ENCODE measurements at places on chromosomes 4 and X.

DNA sequence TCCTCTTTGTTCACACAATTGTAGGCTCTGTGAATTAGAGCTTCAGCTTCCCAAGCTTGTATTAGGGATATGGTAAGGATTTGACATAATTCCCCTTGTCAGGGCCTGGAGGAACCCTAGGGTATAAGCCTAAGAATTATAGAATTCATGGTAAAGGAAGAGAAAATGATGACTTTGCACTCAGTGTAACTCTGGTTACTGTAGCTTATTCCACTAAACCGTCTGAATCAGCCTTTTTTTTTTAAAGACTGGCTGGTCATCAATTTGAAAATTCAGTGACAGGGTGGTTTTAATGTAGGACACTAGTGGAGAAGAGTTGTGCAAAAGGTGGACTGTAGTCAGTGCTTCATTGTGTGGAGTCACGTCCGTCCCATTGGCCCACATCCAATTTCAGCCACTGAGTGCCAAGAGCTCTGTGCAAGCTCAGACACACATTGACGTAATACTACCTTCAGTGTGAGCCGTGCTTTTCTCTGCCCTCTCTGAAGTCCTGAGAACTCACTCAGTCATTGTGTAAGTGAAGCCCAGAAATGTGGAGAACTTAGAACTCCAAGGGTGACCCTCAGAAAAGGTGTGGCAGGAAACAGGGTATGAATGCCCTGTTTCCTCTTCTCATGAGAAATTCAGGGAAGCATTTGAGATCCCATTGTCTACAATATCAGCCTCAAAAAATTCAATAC lies 449.8 kb downstream of the C4orf33 start:
- DNase-seq: no peak

GRCh38 chrX:55107911-55108310 lies 19.1 kb downstream of the PAGE2 start:
- no peak for DNase-seq

DNA sequence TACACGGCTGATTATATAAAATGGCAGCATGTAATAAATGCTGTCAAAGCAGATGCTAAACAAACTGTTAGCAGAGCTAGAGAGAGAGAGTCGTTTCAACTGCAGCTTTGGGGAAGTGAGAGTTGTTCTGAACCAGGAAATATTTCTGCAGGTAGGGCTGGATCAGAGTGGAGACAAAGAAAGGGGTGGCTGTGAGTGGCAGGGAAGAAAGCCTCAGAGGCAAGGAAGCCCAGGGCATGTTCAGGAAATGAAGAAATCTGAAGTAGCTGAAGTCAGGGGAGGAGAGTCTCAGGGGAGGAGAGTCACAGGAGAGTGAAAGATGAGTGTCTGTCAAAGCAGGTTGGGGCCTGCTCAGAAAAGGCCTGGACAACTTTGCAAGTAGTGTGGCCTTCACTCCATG lies 48.4 kb upstream of the RPS6KA3 start:
- DNase-seq: peak; percentile 3

GRCh38 chr4:84710548-84710947 lies 127.6 kb downstream of the CDS1 start:
- DNase-seq: no peak

DNA sequence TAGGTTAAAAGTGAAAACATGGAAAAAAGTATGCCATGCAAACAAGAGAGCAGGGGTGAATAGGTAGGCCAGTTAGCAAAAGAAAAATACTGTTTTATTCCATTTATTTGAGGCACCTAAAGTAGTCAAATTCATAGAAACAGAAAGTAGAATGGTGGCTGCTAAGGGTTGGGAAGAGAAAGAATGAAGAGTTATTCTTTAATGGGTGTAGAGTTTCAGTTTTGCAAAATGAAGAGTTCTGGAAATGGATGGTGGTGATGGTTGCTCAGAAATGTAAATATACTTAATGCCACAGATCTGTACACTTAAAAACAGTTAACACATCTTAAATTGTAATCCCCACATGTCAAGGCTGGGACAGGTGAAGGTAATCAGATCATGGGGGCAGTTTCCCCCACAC lies 29.7 kb downstream of the PARM1 start:
- no peak for DNase-seq

GRCh38 chrX:135295944-135296305 lies 13.4 kb upstream of the ETDC start:
- no peak for DNase-seq

- no peak for DNase-seq
These were observed 742 bp upstream of the TAF1 start for GRCh38 chrX:71365356-71365874.

DNA sequence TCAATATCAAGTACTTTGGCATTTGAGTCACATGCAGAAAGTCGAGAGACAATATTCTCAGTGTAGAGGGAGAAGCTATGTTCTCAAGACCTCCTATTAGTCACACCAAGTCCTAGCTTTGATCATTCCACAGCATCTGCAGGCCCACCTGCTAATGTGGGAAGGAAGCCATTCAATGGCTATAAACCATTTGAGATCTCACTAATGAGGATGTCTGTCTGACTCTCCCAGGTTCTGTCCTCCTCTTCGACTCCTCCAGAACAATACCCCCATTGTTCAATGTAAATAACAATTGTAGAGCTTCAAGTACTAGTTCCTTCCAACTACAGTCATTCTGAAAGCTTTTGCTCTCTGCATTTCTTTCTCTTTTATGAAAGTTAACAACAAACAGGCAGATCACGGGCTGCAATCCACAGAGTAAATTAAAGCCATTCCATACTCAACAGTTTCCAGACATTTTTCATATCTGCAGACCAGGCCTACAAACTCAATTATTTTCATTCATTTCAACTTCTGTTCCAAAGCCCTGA lies 140.2 kb upstream of the EDNRA start:
- no peak for DNase-seq

- no peak for DNase-seq
These were observed 4.5 kb downstream of the CD99L2 start for GRCh38 chrX:150893936-150894335.

DNA sequence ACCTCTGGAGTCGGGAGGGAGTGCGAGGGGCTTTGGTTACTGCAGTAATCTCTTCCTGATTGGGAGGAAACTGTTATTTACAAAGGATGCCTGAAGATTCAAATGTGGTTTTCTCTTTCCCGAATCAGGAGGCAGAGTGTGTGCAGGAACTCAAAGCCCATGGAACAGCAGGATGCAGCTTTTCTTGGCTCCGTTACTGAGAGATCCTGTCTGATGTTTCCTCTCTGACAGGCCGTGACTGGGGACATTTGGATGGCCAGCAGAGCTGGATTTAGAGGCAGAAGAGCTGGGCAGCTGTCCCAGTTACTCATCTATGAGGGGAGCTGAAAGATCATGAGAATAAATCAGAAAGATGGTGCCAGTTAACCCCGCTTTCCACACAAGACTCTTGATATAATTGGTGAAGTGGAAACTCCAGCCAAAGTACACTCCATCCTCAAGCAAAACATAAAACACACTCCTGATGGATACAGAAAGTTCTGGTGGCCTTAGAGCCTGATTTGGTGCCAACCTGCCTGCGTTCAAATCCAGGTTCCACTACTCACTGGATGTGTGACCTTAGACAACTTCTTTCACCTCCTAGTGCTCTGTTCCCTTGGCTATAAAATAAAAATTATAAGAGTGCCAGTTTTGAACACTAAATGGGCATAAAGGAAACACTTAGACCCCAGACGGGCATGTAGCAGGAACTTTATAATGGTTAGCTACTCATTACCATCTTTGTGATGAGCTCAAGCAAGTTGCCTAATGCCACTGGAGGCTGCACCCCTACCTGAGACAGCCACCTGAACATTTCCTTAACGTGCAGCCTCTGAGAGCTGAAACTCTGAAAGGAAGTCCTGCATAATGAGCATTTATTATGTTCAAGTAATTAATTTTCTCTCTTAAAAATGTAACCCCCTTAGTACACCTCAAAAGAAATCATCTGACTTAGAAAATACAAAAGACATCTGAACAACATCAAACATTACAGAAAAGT lies 349.0 kb upstream of the GATB start:
- no peak for DNase-seq

- no peak for DNase-seq
These were observed 144.6 kb upstream of the GPC4 start for GRCh38 chrX:133559909-133560308.

DNA sequence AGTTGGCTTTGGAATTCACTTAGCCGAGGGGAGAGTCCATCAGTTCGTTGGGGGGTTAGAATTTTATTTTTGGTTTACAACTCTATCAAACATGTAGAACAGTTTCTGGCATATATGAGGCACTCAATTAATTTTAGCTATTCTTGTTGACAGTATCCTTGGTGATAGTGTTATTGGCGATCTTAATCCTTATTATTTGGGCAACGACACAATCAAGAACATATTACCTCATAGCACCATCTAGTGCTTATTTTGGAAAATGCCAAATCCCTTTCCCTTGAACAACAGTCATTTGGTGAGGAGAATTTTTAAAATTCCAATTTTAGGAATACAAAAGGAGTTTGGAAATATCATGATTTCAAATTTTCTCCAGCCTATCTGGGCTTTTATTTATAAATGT lies 17.9 kb upstream of the PGRMC1 start:
- no peak for DNase-seq

DNA sequence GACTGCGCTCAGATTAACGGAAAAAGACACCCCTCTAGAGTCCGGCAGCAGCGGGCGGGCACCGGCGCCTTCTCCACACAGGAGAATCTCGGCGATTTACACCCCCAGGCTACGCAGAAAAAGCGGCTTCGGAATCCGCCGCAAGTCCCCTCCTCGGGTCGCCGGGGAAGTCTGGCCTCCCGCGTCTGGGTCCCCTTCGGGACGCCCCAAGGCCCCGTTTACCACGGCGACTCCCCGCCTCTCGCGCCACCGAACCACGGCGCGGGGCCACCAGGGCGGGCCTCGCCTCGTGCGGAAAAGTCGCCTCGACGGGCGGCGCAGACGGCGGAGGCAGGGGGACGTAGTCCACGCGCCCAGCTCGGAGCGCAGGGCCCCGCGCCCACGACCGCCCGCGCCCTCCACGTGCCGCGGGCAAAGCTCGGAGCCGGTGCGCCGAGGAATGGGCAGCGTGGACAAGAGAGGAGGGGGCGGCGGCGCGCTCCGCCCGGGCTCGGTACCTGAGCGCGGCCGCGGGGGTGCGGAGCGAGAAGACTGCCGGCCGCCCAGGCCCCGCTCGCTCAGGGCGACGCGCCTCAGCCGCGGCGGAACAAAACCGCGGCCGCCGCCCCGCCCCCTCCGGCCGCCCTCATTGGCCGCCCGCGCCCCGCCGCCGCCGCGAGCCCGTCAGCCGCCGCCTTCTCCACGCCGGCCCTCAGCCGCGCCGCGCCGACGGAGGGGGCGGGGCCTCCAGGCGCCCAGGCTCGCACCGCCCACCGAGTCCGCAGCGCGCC lies at the start of gene FAM53A:
Gene FAM53A (minus strand): TSS at position 578 of the 770 bp plus-strand sequence. CDS start 15,572 bp downstream, outside the sequence.
- DNase-seq: peak; percentile 70

DNA sequence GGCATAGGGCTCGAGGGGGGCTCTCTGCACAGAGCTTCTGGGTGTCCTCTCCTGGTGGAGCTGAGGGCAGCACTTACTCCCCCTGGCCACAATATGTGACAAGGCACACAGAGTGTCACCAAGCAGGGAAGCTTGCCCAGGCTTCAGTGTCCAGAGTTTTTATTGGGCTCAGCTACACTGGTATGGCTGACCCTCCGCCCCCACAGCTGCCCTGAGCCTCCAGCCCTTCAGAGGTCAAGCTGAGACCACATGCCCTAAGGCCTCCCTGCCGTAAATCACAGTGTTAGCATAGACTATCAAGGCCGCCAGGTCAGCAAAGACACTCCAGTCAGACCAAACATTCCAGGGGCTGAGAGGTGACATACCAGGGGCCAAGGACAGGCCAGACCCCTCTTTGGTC lies 59.0 kb downstream of the EVC start:
- DNase-seq: no peak

DNA sequence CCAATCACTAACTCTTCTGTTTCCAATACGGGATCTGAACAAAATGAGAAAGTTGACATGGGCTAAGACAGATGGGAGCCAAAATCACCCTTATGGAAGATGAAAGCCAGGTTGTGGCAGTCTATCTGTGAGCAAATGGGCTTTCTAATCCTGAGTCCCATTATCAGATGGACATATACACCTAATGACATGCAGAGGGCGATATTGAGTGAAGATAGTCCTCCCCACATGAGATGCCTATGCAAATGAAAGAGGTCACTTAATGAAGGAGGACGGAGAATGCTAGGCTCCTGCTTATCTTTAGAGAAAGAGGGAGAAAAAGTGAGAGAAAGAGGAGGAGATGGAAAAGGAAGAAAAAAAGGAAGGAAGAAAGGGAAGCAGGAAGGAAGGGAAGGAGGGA lies 547.5 kb downstream of the NLGN4X start:
- no peak for DNase-seq

- DNase-seq: no peak
These were observed 459.9 kb upstream of the BOD1L1 start for GRCh38 chr4:14087459-14087858.

GRCh38 chr4:25178838-25179261 lies 18.6 kb upstream of the SEPSECS start:
- DNase-seq: no peak

DNA sequence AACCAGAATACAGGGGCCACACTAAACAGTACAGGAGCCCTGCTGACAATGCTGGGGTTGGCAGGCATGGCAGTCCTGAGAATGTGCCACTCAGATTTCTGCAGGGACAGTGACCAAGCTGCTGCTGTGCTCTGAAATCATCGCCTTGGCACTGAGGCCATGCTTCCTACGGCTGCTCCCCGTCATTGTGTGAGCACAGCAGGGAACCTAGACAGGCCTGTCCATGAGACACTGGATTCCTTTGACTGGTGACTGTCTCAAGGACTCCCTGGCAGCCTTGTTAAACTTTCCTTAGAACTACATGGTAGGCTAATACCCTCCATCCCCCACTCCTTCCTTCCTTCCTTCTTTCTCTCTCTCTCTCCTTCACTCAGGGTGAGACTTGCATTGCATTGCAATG lies 111.4 kb downstream of the LUZP4 start:
- no peak for DNase-seq

- no peak for DNase-seq
These were observed 92.2 kb upstream of the SLIT2 start for GRCh38 chr4:20159516-20159915.

- DNase-seq: no peak
These were observed 65.0 kb downstream of the MAPK10 start for GRCh38 chr4:86294883-86295282.

GRCh38 chr4:5461477-5461876 lies 246.9 kb downstream of the EVC2 start:
- no peak for DNase-seq

GRCh38 chr4:40672528-40673522 lies 43.2 kb upstream of the RBM47 start:
- peak; percentile 96 for DNase-seq

- DNase-seq: peak; percentile 66
These were observed 111.1 kb downstream of the SH3RF1 start for GRCh38 chr4:169159624-169160171.

- peak; percentile 46 for DNase-seq
These were observed 519 bp downstream of the SLC25A4 start for GRCh38 chr4:185143601-185143969.

- DNase-seq: no peak
These were observed 241.9 kb upstream of the NWD2 start for GRCh38 chr4:37002625-37003024.

DNA sequence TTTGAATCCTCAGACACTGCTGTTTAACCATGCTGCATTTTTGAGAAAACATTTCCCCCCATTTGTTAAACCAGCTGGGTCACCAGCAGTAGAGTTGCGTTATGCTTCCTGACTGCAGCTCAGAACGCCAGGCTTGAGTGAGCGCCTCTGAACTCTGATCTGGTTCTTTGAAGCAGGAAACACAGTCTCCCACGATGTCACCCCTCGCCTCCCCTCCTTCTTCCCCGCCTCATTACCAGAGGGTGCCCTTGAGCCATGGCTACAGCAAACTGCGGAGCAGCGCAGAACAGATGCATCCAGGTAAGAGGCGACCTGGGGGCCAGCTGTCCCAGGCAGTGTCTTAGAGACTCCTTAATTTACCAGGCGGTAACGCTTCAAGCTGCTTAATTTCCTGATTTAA lies 78.4 kb downstream of the REPS2 start:
- DNase-seq: no peak

Data from NCI-H226 (cell line).